ENCODE measurements at places on chromosomes 11 and 22. TPM values are rescaled to one million over a fixed set of nuclear protein-coding genes. Genes with fewer than 3 reads are reported as not detected.

The UBQLNL gene
- 0.85 TPM for total RNA-seq

DNA sequence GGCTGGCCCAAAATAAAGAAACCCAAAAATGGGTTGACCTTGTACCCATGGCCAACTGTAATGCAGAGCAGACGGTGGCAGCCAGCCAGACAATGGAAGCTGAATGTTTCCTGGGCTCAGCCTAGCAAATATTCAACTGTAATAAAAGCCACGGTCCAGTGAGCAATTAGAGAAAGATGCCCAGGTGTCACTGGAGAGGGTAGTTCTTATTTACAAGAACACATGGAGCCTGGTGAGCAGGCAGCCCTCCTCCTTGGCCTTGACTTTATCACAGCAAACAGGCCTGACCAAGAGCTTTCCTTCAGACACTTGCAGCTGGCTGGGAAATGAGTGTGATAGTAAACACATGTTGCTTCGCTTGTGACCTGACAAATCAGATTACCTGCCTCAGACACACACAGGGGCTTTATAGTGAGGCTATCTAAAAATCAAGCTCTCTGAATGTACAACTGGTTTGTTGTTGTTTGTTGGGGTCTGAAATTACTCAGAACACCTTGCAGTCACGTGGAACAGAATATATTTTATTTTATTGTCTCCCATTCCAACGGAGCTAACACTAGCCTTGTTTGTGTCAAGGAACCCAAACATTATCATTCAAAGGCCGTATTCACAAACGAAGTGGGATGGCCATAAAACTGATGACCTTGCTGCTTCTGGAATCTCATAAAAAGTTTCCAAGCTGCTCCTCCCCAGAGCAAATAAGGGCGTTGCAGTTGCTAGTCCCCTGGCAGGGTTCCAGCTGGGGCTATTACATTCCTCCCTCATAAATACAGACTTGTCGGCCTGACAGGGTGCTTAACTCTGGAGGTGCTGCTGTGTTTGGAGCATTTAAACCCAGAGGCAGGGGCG, 161.1 kb downstream of the BBOX1 start:
- DNase-seq: peak; percentile 92

GRCh38 chr11:12085371-12086251, 24.8 kb upstream of the MICAL2 start:
- no peak for DNase-seq

The MORC2 gene
- 18.1 TPM for total RNA-seq

The RAB38 gene
- total RNA-seq: 17.7 TPM

DNA sequence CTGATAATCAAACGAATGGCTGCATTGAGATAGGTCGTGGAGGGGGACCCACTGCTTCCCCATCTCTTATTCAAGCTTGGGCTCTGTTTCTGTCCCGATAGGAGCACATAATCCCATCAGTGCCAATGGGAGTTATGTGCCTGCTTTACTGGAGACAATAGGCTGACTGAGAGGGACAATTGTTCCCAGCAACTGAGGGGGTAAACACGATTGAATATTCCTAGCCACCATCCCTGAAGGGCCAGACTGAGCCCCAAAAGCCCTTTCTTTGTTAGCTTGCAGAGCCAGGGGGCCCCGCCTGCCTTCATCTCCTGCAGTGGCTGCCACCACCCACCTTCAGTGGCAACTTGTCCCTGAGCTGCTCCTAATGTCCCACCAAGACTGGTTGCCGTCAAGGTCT, 172.8 kb upstream of the NAV2 start:
- no peak for DNase-seq

- DNase-seq: no peak
Observed at GRCh38 chr11:5267033-5267563, 2.6 kb downstream of the HBE1 start.

DNA sequence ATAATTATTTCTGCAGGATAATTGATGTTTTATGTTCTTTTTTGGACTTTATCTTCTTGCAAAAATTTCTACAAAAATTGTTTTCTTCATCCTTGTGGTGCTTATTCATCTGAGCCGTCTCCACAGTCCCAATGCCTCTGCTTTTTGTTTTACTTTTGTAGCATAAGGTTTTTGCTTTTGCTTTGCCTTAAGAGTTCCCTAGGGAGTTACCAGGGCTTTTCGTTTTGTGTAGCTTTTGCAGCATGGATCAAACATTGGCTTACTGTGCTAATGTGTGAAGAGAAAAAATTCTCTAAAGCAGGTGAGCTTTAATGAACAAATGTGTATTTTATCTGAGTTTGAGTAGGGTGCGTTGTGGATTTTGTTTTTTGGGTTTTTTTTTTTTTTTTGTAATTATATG, 11.8 kb downstream of the XBP1 start:
- DNase-seq: no peak

The ACTN3 gene
- total RNA-seq: not detected

DNA sequence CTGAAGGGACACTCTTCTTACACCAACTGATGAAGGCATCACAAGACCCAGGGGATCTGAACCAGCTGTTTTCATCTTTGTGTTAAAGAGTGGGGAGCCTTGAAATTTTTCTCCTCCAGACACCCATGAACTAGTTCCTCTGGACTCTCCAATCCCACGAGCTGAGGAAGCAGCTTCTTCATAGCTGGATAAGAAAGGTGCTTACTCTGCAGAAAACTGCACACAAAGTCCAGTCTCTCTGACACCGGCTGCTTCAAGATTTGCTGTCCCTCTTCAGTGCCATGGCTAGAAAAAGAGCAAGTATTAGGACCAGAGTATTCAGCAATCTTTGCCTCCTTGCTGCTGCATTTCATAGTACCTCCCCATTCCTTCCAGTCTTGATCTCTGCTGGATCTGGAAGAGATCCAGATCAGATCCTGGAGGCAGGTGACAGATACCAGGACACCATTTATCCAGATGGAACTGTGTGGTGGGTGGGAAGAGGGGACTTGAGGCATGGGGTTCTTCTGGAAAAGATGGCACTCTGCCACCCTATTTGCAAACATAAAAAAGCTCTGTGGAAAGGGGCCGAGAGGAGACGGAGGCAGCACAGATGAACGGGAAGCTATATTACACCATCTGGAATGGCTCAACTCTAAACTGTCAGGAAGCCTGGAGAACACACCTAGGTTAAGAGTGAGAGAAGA, 25.5 kb downstream of the IL18BP start:
- no peak for DNase-seq

GRCh38 chr22:44620129-44620840, 81.7 kb upstream of the PRR5 start:
- DNase-seq: peak; percentile 73

GRCh38 chr11:2375964-2376551, 1.1 kb upstream of the CD81 start:
- no peak for DNase-seq

GRCh38 chr11:107040433-107041087, 22.3 kb upstream of the GUCY1A2 start:
- no peak for DNase-seq

The PNPLA2 gene
- 13.6 TPM for total RNA-seq

DNA sequence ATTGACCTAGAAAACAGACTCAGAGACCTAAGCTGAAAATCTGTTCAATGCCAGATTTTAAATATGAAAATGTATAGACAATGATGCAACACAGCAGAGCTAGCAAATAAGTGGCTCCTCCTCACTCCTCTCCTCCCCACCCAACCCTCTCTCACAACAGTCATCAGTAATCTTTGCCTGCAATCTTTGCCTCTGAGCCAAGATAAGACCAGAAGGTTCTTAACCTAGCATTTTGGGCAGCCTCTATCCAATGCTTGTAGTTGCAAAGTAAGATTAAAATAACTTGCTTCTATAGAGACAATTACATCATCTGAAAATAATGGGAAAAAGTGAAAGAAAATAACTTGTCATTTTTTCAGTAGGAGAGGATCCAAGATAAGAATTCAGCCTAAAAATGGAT, 117.3 kb downstream of the PARVA start:
- DNase-seq: no peak

The RIBC2 gene
- total RNA-seq: 3.1 TPM

DNA sequence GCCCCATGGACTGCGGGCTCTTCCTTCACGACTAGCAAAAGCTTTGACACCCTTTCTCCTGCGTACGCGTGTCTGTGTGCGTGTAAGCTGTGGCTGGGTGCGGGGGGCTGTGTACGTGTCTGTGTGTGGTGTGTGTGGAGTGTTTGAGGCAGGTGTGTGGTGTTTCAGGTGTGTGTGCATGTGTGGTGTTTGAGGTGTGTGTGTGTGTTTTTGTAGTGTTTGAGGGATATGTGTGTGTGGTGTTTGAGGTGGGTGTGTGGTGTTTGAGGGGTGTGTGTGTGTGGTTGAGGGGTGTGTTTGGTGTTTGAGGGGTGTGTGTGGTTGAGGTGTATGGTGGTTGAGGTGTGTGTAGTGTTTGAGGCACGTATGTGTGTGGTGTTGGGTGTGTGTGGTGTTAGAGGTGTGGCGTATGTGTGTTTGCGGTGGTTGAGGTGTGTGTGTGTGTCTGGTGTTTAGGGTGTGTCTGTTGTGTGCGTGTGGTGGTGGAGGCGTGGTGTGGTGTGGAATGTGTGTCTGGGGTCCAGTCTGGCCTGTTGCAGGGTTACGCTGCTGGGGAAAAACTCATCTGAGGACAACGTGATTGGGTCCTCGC, 687 bp upstream of the ARSA start:
- no peak for DNase-seq

DNA sequence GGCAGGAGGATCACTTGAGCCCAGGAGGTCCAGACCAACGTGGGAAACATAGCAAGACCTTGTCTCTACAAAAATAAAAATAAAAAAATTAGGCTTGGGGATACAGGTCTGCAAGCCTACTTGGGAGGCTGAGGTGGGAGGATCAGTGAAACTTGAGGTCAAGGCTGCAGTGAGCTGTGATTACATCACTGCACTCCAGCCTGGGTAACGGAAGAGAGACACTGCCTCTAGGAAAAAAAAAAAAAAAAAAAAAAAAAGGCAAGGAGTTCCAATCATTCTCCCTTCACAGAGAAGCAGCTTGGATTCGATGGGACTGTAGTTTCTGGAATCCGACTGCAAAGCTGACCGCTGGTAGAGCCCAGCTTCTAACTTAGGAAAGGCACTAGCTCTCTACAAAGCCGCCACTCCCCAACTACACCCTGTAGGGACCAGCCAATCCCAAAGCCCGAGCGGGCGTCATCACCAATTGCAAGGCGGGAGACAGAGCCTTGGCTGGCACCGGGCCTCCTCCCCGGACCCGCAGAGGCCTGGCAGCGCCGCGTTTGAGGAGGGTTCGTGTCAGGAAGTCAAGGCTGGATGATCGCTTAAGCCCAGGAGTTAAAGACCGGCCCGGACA, 716 bp upstream of the DDB2 start:
- DNase-seq: no peak

DNA sequence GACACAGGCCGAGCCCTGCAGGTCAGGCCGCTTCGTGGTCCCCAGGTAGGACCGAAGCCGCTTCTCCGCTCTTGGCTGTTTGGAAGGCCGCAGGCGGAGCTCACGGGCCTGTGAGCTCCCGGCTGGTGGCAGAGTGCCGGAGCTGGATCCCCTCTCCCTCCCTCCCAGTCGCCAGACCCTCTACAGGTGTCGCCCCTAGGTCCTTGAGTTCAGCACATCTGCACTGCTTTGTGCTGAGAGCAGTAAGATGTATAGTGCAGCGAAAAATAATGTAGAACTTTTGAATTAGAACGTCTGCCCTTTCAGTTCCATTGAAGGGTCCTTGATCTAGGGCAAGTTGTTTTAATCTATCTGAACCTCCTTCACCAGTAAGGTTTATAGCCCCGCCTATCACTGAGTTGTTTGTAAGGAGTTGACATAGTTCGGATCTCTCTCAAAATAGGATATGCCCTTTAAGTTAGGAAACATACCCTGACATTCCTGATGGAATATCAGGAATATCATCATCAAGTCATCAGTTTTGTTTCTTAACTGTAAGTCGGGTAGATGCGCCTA, 419 bp downstream of the ANKRD49 start:
- no peak for DNase-seq

DNA sequence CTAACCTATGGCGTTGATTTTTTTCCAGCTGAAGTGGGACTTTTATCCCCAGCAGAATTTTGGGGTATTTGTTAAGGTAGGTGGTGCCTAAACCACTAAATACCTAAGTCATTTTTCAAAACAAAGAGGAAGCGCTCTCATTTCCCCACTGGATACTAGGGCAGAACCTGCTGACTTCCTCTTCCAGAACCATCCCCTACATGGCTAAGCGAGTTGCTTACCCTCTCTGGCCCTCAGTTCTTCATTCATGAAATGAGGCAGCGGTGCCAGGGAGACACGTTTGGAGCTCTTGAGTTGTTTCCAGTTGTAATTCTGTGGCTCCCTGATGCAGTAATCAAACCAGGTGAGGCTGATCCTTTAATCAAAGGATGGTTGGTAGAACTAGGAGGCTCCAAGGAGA, 10.0 kb upstream of the MTMR3 start:
- no peak for DNase-seq

The SUSD2 gene
- total RNA-seq: 0.26 TPM

- DNase-seq: no peak
Observed at GRCh38 chr11:127506647-127507046, 506.1 kb upstream of the KIRREL3 start.

The CFAP300 gene
- total RNA-seq: 5.9 TPM

DNA sequence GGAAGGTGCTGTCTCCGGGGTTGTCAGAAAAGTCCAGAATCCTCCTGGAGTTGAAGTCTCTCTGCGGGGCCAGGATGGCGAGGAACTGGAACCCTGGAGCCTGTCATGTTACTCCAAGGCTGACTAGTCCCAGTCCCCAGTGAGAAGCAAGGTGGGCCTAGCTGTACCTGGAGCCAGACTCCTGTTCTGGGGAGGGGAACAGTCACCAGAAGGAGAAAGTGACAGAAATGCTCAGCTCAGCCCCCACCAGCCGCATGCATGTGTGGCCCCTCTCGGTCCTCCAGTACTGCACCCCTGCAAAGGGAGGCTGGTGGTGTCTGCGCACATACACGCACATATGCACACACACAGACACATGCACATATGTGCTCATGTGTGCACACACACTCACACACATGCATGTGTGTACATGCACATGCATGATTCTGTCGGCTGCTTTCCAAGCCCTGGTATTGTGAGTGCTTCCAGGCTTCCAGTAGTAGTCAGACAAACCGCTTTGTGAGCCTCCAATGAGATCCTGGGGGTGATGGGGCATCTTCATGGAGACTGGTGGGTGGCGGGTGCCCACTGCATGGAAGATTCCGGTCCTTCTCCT, 54.3 kb downstream of the RTL6 start:
- DNase-seq: no peak

The ST14 gene
- 9.5 TPM for total RNA-seq

DNA sequence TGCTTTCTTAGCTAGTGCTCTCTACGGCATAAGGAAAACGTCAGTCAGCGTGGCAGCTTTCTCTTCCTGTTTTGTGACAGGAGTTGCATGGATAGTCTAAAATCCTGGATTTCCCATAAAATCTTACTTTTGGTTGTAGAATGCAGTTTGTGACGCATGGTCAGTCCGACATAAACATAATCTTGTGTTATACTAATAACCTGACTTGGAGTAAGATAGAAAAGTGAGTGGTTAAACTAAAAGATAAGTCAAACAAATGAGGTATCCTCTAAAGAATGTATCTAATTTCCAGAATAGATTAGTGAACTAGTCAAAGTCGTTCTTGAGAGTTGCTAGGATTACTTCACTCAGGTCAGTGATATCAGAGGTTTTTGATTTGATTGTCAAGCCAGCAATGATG, 157.6 kb downstream of the PGR start:
- no peak for DNase-seq

The TREH gene
- total RNA-seq: not detected

The KCNJ1 gene
- total RNA-seq: not detected

The TMEM191C gene
- total RNA-seq: 0.85 TPM

GRCh38 chr11:61295596-61295926, 445 bp upstream of the VWCE start:
- no peak for DNase-seq

The OR5T3 gene
- total RNA-seq: not detected

- DNase-seq: no peak
Observed at GRCh38 chr11:19541521-19542049, 171.1 kb upstream of the NAV2 start.

Measured in urinary bladder (tissue), 4 donors.